ENCODE measurements at places on chromosomes 6 and 20.

GRCh38 chr6:150783813-150784212 lies 81.7 kb upstream of the MTHFD1L start:
- DNase-seq, result no peak

DNA sequence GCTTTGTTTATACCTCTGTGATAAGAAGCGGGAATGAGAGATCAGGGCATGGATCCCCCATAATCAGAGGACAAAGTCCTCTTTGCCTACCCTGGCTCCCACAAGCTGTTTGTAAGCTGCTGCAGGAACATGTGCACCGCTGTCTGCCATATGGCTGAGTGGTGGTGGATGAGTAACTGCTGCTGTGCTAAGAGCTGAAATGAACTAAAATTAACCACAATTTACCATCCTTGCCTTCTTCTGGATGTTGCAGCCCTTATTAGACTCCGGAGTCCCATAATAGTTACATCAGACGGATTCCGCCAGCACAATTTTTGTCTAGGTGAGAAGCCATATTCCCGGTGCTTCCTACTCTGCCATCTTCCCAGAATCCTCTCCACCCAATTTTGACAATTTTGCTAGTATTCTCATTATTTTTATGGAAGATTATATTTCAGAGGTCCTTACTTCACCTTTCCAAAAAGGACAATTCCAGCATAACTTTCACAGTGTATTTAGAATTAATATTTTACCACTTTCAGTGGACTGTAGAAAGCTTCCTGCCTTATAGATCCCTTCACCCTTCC lies 6.0 kb upstream of the CMTR1 start:
- DNase-seq, result no peak

DNA sequence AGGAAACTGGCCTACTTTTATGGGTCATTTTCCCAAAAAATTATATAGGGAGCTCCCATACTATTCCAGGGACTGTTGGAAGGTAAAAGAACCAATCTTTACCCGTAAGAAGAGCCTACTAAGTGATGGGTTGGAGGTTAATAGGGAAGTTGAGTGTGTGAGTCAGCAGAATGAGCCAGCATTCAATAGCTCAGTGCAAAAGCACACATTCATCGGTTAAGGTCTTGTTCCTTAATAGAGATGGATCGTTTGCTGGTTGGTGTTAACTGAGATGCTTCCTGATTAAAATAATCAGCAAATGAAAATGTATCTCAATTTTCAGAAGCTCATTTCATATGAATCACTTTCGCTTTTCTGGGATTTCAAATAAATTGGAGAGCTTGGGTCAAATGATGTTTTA lies 115.3 kb upstream of the MRPS10 start:
- no peak for DNase-seq

GRCh38 chr6:153216789-153217188 lies 85.7 kb upstream of the RGS17 start:
- DNase-seq, result no peak

- DNase-seq, result no peak
Measured at GRCh38 chr6:33604941-33605854, 15.9 kb upstream of the ITPR3 start.

DNA sequence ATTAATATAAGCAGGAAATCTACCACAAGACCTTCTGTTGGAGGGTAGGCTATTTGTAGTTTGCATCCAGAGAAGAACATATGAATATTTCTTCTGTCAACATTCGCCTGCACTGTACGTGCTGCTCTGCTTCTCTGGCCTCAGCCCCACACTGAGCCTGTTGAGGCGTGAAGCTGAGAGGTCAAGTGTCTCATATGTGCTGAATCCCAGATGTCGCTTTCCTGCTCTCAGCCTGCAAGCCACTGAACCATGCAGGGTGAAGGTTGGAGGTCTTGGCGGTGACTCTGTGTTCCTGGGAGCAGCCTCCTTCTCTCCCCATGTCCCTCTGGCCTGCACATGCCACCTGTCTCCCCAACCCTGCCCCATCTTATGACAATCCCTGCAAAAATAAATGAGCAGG lies 83.6 kb downstream of the TMEM170B start:
- DNase-seq, result no peak

GRCh38 chr6:3131695-3132094 lies 13.2 kb downstream of the BPHL start:
- DNase-seq, result no peak

- DNase-seq, result no peak
Measured at GRCh38 chr20:37529214-37529967, 1.7 kb upstream of the BLCAP start.

- no peak for DNase-seq
Measured at GRCh38 chr20:32116079-32116521, 6.6 kb downstream of the TM9SF4 start.

GRCh38 chr20:39269493-39270217 lies 307.5 kb downstream of the DHX35 start:
- DNase-seq, result no peak

GRCh38 chr6:46592046-46592445 lies 60.6 kb downstream of the CYP39A1 start:
- DNase-seq, result no peak
